ENCODE measurements at places on chromosomes 3 and 15.
A peak's percentile ranks its signal among the peaks of the same experiment; 100 is the strongest.

GRCh38 chr3:12278566-12278965 is 10.3 kb upstream of the PPARG start:
- DNase-seq, result peak; percentile 19

- DNase-seq, result no peak
These were observed 767.7 kb downstream of the TUSC7 start for GRCh38 chr3:117477214-117477755.

GRCh38 chr3:59074764-59075163 is 24.9 kb upstream of the CFAP20DC start:
- DNase-seq, result no peak

- no peak for DNase-seq
These were observed 386.5 kb downstream of the TIGIT start for GRCh38 chr3:114680299-114680698.

- DNase-seq, result no peak
These were observed 864.9 kb downstream of the FHIT start for GRCh38 chr3:60386306-60386705.

GRCh38 chr3:11779626-11780025 is 67.1 kb downstream of the TAMM41 start:
- no peak for DNase-seq

GRCh38 chr15:31135523-31135922 is 34.0 kb upstream of the TRPM1 start:
- DNase-seq, result no peak

- DNase-seq, result peak; percentile 87
These were observed 243.2 kb downstream of the NSUN3 start for GRCh38 chr3:94305835-94306611.

- DNase-seq, result no peak
These were observed 10.2 kb downstream of the PLSCR5 start for GRCh38 chr3:146594843-146595482.

DNA sequence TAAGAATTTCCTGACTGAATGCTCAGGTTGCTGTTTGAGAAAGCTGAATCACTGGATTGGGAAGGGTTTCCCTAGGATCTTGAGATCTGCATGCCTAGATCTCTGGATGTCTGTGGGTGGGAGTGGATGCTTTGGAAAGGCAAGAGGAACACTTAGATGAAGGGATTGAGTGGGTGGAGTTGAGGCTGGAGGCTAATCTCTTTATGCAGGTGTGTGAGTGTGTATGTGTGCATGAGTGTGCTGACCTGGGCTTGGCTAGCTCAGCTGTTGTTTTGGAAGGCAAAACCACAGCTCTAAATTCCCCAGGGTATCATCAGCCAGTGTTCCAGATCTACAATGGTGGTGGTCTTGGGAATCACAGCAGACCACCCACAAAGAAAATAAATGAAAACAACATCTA is 60.5 kb downstream of the CLDN1 start:
- DNase-seq, result no peak

DNA sequence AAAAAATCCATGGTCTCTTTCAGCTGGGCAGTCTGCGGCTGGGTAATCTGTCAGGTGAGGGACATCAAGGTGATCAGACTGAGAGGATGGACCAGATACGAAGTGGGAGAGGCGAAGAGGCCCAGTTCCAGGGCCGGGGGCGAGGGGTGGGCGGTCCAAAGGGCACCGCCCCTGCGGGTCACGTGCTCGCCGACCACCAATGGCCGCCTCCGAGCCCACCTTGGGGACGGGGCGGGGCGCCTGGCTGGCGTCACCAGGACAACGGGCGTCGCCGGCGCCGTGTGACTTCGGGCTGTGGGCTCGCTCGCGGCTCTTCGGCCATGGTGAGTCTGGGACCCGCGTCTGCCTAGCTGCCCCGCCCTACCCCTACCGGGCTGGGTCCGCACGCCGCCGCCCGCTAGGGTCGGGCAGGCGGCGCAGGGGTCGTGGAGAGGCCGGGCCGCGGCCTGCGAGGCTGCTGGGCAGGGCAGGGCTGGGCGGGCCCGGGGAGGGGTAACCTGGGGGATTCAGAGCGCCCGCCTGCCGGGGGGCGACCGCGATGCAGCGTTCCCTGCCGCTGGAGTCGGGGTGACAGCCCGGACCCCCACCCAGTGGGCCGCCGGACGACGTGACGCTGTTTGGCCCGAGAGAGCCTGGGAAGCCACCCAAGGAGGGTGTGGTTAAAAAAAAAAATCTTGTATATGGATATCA is at the start of gene FBXL2:
FBXL2 (plus strand) TSS at position 250 of the 690 bp plus-strand sequence; CDS start at position 321, 71 bp downstream.
- peak; percentile 89 for DNase-seq

DNA sequence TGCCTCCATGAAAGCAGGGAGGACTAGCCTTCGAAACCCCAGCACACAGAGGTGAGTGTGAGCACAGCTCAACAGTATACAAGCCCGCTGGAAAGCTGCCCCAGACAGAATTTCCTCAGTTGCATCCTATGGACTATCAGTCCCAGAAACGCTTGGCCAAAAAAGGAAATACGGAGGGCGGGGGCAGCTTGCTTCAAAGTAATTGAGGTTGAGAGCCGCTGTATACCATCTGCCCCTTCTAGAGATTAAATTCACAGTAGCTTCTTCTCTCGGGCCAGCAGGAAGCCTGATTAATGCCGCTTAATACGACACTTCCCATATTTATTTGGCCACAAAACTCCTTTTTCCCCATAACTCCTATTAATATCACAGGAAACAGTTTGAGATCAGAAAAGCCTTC is 88.7 kb downstream of the LIPC start:
- DNase-seq, result peak; percentile 28

DNA sequence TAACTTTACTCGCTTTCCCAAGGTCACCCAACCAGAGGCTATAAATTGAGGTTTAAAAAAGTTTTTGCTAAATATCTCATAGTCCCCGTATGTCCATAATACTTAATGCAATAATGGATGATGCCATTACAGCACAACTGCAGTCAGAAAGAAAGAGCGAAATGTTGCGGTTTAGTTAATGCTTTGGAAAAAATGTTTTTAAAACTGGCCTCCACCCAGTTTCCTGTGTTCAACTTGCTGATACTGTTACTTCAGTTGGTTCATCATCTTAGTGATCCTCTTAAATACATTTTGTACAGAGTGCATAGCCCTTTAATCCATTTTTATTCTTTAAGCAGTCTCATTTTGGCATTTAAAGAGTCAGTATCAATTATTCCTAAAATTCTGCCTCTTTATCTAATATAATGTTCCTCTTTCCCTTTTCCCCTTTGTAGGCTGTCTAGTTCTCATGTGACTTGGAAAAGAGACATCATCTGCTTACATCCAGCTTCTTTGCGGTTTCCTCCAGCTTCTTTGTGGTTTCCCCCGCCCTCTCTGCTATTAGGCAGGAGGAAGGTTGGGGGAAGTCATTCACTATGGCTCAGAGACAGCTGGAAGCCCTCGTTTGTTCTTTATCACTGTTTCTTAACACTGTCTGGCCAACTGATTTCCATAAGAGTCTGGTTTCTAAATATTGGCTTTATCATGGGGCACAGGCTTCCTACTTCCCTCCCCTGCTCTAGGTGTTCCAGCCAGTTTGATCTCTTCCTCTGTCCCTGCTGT is 154.3 kb downstream of the GOLIM4 start:
- peak; percentile 32 for DNase-seq

- DNase-seq, result no peak
These were observed 119.6 kb downstream of the ARNT2 start for GRCh38 chr15:80523746-80524145.

DNA sequence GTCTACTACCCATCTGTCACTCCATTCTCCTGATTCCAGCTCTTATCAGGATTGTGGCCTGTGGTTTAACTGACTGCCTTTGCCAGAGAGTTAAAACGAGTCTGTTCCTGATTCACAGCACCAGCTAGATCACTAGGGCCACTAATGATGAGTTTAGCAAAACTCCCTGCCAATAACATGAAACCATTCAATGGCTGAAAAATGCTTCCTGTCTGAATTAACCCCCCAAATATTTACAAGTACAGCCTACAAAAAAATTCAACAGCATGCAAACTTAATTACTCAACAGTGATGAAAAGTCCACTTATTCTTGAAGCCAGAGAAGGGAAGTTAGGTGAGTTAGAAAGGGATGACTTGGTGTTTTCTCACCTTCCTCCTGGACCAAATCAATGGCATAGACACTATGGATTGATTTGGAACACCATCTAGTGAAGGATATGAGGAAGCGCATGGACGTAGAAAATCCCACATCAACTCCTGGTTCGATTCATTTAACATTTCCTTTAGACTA is 141.4 kb downstream of the TGFBR2 start:
- peak; percentile 36 for DNase-seq

- no peak for DNase-seq
These were observed 16.3 kb downstream of the NUDT16 start for GRCh38 chr3:131397889-131398288.

DNA sequence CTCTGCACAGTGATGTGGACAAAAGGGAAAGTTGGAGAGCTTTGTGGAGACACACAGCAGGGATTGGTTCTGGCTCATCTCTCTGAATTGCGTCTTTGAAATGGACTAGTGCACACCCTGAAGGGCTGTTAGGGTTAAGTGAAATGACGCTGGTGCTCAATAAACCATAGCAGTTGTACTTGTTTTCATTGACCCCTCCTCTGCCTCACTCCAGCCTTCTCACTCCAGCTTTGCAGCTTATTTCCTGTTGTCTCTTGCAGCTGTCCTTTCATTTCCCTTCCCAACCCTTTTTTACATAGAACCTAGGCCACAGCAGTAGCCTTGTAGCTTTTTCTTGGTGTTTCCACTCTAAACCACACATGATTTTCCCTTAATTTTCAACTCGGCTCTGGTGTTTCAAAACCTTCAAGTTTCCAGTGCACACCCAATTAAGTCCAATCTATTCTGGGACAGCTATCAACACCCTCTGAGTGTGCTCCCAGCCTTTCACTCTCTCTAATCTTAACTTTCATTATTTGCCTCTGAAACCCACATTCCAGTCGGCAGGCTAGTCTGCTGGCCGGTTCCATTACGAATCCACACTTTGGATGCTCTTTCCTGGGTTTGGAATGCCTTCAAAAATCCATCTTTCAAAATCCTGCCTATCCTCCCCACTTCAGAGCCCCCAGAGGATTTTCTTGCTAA is 6.4 kb downstream of the C3orf52 start:
- DNase-seq, result no peak

DNA sequence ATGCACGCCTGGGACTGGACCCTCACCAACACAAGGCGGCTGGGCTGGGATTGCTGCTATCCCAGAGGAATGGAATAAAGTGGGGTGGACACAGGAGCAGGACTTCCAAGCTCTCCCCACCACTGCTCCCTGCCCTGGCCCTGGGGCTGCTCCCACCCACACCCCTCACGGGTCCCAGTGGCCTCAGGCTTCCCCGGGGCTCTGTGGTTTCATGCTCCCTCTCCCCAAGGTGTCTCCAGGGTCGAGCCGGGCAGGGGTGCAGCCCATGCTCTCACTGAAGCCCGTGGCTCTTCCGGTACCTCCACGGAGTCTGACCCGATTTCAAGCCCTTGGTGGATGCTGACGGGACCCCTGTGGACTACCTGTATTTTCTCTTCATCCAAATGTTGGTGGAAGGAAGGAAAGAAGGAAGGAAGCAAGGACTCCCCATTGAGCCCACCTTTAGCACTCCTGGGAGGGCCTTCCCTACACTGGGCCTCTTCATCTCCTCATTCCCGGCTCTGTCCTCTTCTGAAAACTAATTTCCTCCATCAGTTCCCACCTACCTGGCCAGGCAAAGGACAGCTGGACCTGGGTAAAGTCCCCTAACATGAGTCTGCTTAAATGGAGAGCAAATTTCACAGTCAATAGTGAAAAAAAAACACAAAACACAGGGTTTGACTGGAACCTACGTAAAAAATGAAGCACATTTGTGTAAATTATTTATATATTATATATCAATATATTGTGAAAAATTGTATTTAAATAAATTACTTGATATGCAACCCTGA is 44.0 kb upstream of the PCSK6 start:
- no peak for DNase-seq

DNA sequence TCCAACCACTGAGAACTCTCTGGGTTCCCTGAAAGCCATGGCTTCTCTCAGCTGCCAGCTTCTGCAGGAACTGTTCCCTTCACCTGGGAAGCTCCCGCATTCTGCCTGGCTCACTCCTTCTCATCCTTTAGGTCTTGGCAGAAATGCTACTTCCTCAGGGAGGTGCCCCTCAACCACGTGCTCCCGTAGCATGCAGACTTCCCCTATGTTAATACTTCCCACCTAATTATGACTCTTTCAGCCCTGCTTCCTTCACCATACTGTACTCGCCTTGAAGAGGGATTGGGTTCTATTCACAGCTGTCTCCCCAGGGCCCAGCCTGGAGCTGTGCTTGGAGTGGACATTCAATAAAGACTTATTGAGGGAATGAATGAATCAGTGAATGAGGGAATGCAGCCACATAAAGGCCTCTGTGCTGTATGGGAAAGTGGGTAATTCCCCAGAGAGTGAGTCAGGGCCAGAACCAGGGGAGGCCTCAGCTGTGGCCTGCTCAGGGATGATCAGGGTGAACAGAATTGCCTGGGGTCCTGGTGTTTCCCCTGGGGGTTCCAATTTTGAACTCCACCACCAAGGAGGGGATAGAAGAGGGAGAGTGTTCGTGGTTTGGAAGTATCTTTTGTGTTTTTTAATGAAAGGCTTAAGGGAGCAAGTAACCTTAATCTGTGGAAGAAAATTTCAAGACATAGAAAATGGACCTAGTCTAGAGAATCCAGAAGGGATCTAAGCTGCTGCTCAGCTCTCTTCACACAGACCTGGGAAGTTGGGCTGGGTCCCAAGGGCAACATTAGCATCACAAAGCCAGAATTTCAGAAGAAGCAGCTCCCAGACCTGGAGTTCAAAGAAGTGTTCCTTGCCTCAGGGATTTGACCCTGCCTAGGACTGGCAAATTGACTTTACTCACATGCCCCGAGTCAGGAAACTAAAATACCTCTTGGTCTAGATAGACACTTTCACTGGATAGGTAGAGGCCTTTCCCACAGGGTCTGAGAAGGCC is 14.6 kb upstream of the FAM107A start:
- no peak for DNase-seq

DNA sequence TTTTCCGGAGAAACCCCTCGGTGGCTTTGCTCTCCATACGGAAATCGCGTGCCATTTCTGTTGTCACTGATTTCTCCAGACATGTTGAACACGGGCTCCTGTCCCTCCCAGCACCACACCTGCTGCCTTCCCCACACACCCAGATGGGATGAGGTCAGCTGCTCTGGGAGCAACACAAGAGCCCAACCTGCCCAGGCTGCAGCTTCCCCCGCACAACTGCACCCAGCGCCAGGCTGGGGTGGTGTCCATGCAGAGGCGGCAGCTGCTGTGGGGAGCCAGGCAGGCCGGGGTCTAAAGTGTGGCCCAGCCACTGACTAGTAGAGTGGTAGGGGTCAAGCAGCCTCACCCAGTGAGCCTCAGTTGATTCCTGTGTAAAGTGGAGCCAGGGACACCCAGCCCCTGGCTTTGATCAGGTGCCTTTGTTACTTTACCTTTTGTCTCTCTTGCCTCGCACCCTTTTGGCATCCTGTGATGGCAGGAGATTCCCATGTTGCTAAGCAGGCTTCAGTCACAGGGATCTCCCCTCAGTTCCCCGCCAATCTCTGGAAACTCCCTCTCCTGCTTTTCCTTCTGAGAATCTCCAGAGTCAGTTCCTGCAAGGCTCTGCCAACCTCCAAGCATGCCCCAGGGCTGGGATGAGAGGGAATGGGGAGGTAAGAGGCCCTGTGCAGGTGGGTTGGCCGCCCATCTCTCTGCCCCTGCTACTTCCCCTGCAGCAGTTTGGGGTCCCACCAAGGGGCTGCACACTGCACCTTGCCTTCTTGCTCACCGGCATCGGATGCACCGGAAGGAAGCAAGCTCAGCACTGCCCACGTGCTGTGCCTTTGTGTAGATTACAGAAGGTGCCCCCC is 91.8 kb upstream of the ALDH1A3 start:
- DNase-seq, result no peak

Measured in brain (organoid and tissue), 16 donors.